ENCODE measurements at places on chromosomes 5 and 9.
A peak's percentile ranks its signal among the peaks of the same experiment; 100 is the strongest.

DNA sequence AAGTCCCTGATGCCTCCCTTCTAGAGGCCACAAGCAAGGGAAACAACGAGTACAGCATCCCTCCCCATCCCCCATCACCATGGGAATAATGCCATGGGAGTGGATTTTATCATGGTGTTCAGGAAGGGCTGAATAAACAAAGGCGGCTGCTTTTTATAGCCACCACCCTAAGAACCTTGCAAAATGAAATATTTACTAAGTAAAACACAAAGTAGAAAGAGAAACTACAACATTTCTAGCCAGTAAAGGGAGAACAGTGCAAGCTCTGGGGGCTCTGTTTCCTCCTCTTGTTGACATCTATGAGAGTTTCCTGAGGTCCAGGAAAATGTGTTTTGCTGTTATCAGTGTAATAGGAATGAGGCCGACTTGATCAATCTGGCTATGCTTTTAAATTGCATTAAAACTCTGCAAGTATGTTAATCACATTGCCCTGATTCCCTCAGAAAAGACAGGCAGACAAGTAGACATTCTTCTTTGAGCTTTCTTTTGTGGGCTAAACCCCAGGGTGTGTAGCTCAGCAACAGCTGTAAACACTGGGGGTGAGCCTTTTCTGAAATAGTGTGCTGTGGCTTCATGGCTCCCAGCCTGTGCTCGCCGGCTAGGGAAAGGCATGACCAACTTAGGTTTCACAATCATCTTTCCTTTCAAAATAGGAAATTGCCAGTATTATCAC lies 31.1 kb downstream of the SV2C start:
- DNase-seq: no peak

DNA sequence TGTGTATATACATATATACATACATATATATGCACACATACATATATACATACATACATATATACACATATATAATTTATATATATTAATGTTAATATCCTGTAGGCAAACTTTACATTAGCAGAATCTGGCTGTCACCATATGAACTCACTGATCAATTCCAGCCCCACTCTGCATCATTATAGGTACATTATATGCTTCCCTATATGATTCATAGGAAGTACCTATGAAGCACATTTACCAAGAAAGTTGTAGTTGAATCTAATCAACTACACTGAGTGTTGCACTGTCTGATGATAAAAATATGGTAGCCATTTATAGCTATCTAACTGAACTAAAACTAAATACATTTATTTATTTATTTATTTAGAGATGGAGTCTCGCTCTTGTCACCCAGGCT lies 5.5 kb upstream of the SPATA6L start:
- no peak for DNase-seq

- DNase-seq: no peak
Observed at GRCh38 chr5:141559461-141559860, 59.3 kb downstream of the DIAPH1 start.

DNA sequence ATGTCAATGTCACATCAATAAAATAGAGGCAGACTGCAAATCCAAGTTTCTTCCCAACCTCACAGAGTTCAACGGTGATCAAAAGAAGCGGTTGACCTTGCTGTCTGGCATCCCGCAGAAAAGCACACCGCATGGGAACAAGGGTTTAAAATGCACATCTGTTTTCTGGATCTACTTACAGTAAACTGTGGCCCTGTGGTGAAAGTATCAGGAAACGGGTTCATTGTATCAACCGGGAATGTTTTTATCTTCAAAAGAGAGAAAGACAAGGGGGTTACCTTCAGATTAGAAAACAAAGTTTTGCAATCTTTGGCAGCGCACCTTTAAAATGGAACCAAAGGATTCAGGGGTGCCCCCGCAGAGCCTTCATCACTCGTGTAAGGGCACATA lies 15.5 kb upstream of the FRRS1L start:
- no peak for DNase-seq

DNA sequence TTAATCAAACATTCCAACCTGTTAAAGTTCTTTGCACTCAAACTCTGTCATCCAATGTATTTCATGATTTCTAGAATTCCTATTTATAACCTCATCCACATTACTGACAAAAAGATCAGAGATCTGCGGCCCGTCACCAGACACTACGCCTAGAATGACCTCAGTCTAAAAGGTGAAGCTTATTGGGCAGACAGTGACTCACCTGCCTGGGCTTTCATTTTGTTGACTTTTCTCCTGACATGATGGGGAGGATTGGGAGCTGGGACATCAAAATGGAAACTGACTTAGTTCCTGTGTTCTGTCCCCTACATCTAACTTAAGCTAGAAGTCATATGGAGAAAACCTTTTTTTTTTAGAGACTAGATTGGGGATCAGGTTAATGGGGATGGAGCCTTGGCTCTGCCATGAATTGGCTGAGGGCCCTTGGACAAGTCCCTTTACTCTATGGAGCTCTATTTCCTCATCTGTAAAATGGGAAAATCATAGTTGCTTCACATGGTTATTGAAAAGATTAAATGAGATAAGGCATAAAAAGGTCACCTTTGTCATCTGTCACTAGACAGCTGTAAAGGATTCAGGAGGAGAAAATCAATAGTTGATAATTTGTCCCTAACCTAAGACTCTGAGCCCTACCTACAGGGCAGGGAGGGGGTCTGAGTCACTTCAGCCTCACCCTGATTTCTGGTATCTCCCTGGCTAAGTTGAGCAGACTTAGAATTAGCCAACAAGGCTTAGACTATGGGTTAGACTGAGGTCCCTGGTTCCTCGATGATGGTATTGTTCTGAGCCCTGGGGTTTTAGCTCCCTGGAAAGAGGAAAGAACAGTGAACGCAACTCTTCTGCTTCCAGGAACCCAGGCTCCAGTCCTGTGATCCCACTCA lies 224.8 kb upstream of the TBC1D2 start:
- no peak for DNase-seq

DNA sequence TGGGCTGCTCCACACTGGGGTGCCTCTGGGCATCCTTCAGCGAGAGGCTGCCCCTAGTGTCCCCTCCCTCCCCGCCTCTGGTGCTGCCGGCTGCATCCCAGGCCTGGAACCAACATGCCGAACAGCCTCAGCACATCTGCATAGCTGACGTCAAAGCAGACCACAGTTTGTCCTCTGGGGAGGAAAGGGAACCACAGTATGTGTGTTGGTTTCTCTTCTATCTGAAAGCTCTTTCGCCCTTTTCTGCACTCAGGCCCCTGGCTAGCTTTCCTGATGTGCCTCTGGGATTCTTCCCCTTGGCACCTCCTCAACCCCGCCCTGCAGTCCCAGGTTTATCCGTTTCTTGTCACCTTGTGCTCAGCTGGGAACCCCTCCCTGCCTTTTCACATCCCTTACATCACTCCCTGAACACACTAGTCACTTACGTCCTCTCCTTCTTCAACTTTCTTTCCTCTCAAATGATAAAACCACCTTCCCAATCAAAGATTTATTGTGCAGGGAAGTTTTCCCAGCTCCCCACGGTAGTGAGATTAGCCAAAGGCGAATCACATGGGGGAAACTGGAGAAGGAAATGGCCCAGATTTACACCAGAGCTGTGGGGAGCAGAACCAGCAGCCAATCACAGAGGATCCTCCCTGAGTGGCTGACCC lies 35.5 kb upstream of the B4GALT1 start:
- peak; percentile 91 for DNase-seq

GRCh38 chr9:131661568-131662288 lies 78.1 kb downstream of the RAPGEF1 start:
- peak; percentile 44 for DNase-seq

- peak; percentile 75 for DNase-seq
Observed at GRCh38 chr9:37329576-37329975, 92.9 kb upstream of the GRHPR start.

DNA sequence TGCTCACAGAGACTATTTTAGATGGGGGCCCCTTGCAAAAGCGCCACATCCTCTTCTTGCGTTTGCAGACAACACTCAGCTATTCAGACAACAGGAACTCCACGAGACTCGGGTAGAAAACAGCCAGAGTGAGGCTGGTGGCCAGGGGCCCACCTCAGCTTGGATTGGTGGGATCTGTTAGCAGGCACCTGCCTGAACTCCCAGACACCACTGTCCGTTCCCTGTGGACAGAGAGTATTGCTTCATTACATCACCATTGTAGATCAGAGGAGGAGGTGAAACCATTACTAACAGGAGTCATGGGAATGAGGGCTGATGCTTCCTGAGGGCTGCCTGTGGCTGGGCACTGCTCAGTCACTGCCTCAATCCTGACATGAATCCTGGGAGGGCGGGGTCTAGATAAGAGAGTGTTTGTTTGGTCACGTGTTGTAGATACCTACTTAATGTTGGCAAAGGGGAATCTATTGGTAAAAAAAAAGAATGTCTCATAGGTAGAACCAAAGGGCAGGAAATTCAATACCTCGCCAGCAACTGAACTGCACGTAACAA lies 4.4 kb upstream of the RAPGEF1 start:
- peak; percentile 69 for DNase-seq

- DNase-seq: no peak
Observed at GRCh38 chr5:109643791-109644350, 45.9 kb upstream of the MAN2A1 start.

DNA sequence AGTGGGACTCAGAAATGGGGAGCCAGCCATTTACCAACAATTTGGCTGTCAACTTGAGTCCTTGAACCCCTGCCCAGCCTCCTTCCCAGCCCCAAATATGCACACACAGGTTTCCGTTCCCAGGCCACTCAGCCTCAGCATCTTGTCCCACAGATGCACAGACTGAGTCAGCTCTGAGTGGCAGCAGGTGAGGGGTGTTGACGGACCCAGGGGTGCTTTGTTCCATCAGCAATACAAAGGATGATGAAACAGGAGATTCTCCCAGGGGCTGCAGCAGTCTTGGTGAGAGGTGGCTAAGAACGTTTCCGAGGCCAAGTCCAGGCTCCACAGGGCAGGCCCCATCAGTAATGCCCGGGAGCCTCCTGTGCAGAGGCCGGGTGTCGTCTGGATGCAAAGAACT lies 4.9 kb upstream of the OLFM1 start:
- no peak for DNase-seq

DNA sequence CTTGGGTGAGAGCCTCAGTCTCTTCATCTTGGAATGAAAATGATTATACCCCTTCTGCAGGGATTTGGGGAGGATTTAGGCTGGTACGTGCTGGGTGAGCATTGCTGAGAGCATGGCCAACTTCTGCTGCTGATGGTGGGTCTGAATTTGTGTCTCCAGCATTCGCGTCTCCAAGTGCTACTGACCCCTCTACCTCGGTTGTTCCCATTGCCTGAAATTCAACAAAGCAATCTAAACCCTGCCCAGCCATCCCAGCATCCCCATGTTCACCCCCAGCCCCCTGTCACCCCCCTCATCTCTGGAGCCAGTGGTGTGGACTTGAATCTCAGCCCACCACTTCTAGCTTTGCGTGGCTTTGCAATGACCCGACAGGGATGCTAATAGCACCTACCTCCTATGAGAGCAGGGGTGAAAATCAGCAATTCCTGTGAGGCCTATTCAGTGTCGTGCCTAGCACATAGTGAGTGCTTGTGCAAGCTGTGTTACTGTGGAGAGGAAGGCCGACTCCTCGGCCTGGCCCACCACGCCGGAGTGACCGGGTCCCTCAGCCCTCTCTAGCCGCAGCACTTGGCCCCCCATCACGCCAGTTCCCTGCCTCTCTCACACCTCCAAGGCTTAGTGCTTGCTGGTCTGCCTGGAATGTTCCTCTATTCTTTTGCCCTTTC lies 43.4 kb upstream of the SH3PXD2B start:
- no peak for DNase-seq

- peak; percentile 21 for DNase-seq
Observed at GRCh38 chr9:96660692-96661248, 5.7 kb upstream of the PRXL2C start.

DNA sequence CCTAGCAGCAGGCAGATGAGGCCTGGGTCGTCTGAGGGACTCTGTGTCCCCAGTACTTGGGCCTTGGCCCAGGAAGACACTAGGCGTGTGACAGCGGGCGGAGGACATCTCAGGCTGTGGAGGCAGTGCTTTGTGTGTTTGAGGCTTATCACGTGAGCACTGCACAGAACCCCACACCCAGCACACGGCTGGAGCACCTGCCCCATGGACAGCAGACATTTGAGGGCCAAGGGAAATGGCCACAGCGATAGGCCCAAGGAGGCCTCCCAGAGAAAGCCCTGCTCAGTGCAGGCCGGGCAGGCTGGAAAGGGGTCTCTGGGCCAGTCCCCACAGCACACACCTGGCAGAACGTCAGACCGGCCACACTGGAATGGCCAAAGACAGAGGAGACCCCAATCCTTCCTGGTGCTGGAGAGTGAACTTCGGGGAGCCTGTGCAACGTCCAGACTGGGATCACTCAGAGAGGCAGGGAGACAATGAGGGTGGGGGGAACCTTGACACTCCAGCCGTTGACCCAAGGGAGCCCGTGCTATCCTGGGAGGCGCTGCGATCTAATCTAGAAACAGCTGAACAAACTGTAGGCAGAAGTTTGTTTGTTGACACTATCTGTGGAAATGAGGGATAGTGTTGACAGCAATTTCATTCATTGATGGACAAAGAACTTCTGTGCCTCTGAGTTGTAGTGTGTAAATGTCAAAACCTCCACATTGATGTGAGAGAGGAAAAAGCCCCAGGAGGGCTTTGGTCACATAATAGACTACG lies 19.6 kb upstream of the FLT4 start:
- no peak for DNase-seq

- DNase-seq: no peak
Observed at GRCh38 chr5:154090656-154091055, 51.9 kb downstream of the MFAP3 start.

- no peak for DNase-seq
Observed at GRCh38 chr5:119864286-119864685, 234.9 kb downstream of the FAM170A start.

DNA sequence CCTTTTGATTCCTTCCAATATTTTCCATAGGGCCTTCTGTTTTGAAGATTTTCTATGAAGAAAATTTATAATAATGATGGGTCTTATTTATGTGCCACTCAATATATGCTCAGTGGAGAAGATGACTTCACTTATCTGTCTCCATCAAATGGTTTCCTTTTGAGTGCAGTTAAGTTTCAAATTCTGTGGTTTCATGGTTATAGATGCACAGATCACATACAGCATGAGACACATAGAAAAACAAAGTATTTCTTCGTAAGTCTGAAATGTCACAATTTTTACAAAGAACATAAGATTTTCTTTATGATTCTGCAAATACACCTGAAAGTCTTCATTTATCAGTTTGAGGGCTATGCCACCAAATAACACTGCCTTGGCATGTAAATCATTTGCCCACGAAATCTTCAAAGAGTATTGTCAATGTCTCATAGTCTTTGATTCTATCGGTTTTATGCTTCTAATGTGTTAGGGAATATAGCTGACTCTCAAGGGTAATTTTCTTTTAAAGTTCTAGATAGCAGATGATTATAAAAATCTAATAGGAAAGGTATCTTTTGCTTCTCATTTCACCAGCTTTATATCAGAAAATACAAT lies 14.1 kb downstream of the CFAP95 start:
- DNase-seq: no peak

- no peak for DNase-seq
Observed at GRCh38 chr5:78979117-78979742, 5.9 kb downstream of the ARSB start.
